ENCODE measurements at places on chromosomes 16 and 17.

DNA sequence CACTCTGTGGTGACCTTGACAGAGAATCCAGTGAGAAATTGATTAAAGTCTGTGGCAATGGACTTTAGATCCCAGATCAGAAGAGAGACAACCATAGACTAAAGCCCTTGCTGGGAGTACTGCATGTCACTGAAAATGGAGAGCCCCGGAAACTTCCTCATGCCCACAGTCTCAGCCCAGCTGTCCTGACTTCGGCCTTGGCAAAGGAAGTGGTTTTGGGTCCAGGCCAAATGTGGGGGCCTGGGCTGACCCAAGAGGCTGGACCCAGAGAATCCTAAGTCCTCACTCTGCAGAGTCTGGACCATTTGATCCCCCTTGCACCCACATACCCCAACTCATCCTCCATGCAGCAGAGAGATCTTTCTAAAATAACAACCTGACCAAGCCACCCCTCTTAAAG lies 4.7 kb upstream of the BEAN1 start:
- no peak for DNase-seq

DNA sequence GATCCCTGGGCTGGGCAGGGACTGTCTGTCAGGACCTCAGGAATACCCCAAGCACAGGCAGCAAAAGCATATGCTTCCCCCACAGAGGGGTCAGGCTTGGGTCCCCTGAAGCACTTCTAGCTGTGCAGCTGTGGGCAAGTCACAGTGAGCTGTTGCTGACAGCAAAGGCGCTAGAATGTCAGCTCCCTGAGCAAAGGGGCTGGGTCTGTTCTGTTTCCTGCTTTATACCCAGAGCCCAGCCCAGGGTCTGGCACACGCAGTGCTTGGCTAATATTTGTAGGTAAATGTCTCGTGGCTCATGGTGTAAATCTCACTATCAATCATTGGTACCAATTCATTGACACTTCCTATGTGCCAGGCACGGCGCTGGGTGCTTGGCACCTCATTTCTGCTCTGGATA lies 16.6 kb upstream of the MPRIP start:
- DNase-seq: no peak

DNA sequence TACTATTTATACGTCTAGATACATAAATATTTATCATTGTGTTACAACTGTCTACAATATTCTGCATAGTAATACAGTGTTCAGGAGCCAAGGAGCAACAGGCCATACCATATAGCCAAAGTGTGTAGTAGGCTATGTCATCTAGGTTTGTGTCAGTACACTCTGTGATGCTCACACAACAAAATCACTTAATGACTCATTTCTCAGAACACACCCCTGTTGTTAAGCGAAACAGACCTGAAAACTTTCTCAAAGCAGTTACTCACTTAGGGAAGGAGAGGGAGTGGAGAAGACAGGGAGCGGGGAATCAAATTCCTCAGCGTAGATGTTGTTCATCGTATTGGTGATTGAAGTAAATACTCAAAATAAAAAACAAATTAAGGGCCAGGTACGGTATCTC lies 269.5 kb downstream of the STX8 start:
- DNase-seq: no peak

- DNase-seq: no peak
Observed at GRCh38 chr16:71428385-71428784, 13.5 kb downstream of the TLE7 start.

- no peak for DNase-seq
Observed at GRCh38 chr16:23975293-23975692, 139.5 kb downstream of the PRKCB start.

DNA sequence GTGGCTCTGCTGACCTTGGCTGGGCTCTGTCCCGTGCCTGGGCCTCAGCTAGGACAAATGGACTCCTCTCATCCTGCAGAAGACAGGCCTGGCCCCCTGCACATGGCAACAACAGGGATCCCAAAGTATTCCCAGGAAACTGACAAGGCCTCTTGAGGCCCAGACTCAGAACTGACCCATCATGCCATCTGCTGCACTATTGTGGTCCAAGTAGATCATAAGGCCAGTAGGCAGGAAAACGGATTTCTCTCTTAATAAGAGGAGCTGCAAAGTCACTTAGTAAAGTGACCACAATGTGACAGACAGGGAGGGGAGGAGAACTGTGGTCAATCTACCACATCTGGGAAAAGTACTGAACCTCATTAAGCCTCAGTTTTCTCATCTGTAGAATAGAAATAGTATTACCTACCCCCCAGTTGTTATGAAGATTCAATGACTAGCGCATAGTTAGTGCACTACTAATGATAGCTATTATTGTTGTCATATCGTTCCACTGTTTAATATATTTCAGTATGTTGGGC lies 62.1 kb upstream of the TNRC6A start:
- no peak for DNase-seq

Measured in D341Med (cell line).